ENCODE measurements at places on chromosomes 12 and 14.

DNA sequence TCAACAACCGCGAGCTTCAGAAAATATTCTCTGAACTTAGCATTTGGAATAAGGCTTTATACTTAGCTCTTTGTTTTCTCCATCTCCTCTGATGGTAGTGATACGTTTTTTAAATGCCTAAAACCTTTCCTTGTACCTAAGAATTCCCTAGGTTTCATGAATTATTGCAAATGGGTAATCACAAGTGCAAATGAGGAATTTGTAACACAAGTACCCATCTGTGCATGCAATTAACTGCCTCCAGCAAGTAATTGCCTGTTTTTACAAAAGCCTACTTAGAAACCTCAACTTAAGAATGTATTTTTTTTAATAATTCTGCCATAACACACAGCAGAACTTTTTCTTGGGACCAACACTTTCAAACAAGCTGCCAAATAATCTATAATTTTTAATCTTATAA, 149.2 kb downstream of the PHLDA1 start:
- DNase-seq: no peak

GRCh38 chr14:57182760-57183503, 85.8 kb downstream of the EXOC5 start:
- no peak for DNase-seq

- no peak for DNase-seq
These were observed 23.1 kb upstream of the GNS start for GRCh38 chr12:64782191-64782876.

- DNase-seq: no peak
These were observed 544.0 kb downstream of the GALC start for GRCh38 chr14:87449016-87449415.

- DNase-seq: no peak
These were observed 3.8 kb upstream of the SDSL start for GRCh38 chr12:113418213-113418879.

- DNase-seq: peak; percentile 53
These were observed 461 bp downstream of the SLC8A3 start for GRCh38 chr14:70188322-70188658.

DNA sequence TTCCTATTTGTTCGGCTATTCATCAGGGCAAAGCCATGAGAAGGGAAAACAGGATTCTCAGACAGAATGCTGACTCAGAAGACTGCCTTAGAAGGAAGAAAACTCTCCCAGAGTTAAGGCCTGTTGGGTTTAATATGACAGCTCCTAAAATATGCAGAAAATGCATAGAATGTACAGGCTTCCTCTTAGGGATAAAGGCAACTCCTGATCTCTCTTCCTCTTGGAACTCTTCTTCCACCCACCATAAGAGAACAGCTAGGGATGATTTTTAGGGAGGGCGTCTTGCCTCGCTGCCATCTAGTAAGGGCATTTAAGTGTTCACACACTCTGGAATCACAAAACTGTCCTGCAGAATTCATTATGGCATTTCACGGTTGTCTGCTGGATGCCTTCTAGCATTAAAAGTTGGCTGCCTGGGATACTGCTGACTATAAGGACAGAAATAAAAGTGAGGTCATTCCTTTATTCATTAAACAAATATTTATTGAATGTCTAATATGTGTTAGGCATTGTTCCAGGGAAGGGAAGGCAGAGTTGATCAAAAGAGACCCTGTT, 73.7 kb downstream of the DCAF5 start:
- peak; percentile 95 for DNase-seq

DNA sequence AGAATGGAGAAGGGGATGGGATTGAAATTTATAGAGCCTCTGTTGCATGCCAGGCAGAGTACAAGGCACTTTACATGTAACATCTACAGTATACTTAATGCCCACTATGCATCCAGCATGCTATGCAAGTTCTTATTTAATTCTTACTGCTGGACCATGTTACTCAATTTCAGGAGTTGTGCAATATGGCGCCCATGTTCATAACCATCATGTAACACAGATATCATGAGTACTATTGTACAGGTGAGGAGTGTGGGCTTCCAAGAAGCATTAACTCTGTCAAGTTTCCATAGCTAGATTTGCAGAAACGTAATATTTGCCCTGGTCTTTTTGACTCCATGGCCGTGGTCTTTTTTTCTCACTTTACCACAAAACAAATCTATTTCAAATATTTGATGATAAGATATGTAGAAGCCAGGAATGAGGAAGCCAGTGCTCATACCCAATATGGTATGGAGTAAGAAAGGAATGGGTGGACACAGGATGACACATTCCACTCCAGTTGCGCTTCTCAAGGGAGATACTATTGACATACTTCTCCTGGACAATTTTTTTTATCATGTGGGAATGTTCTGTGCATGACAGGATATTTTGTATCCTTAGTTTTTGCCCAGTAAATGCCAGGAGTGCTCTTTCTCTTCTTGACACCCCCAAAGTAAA, 191.8 kb downstream of the C12orf75 start:
- DNase-seq: no peak

DNA sequence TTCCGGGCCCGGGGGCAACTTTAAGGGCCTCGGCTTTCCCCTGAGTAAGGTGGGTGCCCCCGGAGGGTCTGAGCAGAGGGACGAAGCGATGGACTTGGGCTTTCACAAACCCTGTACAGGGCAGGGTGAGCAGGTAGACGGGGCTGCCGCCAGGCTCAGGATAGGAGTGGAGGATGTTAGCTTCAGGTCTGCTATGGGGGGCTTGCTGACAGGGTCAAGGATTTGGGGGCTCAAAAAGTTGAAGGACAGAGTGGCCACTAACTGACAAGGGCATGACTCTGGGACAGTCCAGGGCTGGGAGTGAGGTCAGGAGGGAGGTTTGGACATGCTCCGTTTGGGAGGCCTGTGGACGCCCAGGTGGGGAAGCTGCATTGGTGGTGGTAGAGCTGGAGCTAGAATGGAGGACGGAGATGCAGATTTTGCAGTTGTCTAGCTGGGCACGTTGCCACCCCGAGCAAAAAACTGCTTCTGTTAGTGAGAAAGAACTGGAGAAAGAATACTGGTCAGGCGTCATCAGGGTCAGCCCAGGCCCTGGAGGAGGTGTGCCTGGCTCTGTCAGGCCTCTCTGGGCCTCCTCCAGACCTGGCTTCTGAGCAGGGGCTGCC, 113.3 kb downstream of the ADGRD1 start:
- DNase-seq: no peak

DNA sequence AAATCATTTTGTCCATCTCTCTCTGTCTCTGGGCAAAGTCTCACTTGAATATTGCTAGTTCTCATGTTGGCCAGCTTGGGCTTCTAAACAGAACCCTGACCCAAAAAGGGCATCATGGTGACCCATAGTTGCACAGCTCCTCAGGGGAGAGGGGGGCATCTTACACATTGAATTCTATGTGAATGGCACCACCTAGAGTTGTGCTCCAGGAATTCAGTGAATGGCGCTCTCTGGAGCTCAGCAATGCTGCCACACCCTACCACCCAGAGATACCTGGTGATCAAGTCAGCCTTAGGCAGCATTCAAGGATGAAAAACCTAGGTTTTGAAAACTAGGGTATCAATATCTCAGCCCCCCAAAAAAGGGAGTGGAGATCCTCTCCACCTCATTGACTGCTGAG, 50.6 kb downstream of the SMUG1 start:
- no peak for DNase-seq

GRCh38 chr12:105427883-105428282, 97.4 kb downstream of the C12orf75 start:
- no peak for DNase-seq

GRCh38 chr12:27974735-27975221, 2.2 kb upstream of the PTHLH start:
- DNase-seq: no peak

DNA sequence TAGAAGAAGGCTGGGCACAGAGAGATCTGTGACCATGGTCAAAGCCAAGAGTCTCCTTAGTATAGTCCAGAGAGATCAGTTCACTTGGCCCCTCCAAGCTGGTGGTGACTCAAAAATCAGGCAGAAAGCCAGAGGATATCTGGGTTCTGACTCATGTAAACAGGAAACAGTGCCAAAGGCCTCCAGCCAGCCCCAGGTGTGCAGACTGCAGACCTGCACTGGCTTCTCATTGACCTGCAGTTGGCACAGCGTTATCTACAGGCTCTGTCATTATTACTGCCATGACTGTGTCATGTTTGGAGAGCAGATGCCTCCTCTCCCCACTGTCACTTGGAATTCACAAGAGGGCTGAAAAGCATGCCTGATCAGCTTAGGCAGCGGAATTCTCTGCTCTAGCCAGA, 295.7 kb upstream of the PRKD1 start:
- DNase-seq: peak; percentile 72

- DNase-seq: peak; percentile 86
These were observed 2.6 kb upstream of the SOCS2 start for GRCh38 chr12:93569656-93570551.

- no peak for DNase-seq
These were observed 114.5 kb downstream of the CMAS start for GRCh38 chr12:22160396-22161003.

- DNase-seq: no peak
These were observed 37.6 kb upstream of the SLCO1C1 start for GRCh38 chr12:20657496-20657895.

GRCh38 chr14:76771437-76771980, 10.2 kb downstream of the VASH1 start:
- DNase-seq: no peak

- DNase-seq: peak; percentile 11
These were observed 905 bp upstream of the CIPC start for GRCh38 chr14:77097006-77097699.

DNA sequence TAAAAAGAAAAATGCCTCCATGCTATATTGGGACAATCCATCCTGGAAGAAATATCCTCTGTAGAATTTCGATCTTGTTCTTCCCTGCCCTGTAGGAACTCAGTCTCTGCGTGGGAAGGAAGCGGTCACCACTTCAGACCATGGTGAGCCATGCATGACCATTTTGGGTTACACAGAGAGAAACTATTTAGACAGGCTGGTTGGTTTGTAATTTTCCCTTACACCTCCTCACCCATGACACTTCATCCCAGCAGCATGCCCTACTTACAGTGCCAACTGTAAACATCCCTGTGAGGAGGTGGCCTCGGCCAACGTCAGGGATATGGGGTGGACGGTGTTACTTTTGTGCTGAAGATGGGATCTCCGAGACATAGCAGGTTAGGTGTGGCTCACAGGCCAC, 121.4 kb downstream of the SMOC1 start:
- no peak for DNase-seq

All from HTR-8/SVneo (cell line).